ENCODE measurements at places on chromosomes 7 and 10. TPM values are rescaled to one million over a fixed set of nuclear protein-coding genes. Genes with fewer than 3 reads are reported as not detected.

DNA sequence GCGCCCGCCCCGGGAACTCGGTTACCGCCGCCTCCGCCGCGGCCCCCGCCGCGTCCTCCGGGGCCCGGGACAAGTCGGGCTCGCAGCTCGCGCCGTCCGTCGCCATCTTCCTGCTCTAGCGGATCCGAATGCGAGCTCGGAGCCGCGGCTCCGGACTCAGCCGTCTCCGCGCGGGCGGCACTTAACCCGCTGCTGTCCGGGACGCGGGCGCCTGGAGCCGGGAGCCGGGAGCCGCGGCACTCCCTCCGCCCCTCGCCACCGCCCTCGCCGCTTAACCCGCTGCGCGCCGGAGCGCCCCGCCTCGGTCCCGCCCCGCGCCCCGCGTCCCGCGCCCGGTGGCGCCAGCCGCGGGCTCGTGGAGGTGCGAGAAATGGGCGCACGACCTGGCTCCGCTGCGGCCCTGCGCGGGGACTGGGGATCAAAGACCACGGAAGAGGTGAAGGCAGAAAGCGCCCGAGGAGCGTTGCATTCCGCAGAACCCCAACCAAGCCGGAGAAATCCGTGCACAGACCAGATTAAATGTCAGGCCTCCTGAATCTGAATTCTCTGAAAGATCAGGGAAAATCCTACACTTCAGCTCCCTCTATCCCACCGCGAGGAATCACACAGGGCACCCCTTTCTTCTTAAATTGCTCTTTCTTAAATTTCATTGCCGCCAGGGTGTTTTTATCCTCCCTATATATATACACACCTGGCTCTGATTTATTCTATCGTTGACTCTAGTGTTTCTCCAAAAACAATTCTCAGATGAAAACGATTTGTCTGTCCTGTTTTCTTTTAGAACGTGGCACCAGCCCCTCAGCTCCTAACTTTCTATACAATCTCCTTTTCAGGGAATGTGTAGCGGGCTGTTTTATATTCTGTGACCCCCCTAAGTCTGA, at the start of gene CTTNBP2:
TSS of gene CTTNBP2 (minus strand) at position 132 of the 881 bp plus-strand sequence. CDS start at position 106, 26 bp downstream.
- peak; percentile 65 for DNase-seq

GRCh38 chr10:59829024-59829423, 75.8 kb upstream of the MRLN start:
- DNase-seq: no peak

CLDN3 gene
- total RNA-seq: not detected

CFAP69 gene
- 1.6 TPM for total RNA-seq

DNAH11 gene
- total RNA-seq: under 0.01 TPM

DNA sequence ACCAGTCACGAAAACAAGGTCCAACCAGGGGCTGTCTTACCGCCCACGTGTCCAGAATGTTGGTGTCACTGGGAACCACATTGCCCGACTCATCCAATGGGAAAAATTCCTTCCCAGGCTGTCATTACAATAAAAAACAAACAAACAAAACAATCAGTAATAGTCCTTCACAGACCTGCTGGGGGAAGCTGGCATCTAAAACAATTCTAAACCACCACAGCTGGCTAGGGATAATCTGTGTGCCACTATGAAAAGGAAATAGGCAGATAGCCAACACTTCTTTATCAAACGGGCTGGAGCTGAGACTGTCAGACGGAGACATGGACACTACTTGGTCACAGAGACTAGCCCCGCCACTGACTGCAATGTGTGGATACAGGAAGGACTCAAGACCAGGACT, 9.2 kb downstream of the AKR1B1 start:
- peak; percentile 78 for DNase-seq
